PC-9 (cell line): ENCODE measurements at places on chromosomes 6 and 20. TPM values are rescaled to one million over a fixed set of nuclear protein-coding genes. Genes with fewer than 3 reads are reported as not detected.

The SCRT2 gene
- not detected in 2 replicates for total RNA-seq

DNA sequence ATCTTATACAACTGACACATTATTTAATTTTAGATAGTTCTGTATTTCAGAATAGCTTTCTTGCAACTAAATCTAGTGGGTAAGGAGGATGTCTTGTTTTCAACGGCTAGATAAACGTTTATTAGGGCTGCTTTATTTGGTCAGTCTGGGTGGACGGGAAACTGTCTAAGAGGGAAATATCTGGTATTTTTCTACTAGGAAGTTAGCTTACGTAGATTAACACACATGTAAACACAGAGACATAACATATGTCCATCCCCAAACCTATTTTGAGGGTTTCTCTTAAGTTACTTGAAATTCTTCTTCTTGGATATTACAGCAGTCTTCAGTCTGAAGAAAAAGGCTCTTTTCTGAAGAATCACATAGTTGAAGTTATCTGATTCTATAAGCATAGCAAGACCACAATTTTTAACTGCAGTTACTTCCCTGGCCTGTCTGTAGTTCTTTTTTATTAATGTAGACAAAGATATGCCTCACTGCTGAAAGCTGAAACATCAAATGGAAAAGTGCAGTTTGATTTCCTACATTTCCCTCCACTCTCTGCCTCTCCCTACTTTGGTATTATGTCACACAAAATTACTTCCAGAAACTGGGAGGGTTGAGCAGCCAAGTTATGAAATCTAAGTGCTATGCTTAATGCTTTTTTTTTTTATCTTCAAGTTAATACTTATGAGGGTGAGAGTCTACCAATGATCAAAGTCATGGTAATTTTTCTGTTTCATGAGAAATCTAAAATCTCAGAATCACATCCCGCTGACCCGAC lies 37.4 kb downstream of the PLAGL1 start:
- no peak for DNase-seq
- H3K4me3 ChIP-seq, result no peak overlapping the region
- no peak overlapping the region for H3K27ac ChIP-seq
- H3K4me1 ChIP-seq, result no peaks in the 10 kb centered on the region

DNA sequence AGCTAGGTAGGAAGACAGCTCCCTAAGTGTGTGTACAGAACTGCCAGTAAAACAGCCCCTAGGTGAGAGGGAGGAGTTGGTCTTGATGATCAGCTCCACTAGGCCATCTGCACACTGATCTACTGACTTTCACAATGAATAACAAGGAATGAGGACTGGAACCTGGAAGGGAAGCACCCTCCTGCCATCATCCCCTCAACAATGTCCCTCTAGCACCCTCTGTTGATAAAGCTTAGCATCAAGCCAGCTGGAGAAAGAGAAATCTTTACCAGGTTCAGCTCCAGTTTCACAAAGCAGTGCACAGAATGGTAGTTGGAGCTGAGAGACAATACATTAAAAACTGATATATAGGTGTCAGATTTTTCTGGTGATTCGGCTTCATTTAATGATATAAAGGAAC lies 57.2 kb upstream of the IRAK1BP1 start:
- no peak overlapping the region for H3K4me3 ChIP-seq
- H3K36me3 ChIP-seq, result no peaks in the 10 kb centered on the region
- no peaks in the 10 kb centered on the region for H3K27me3 ChIP-seq
- H3K27ac ChIP-seq, result no peak overlapping the region
- DNase-seq, result peak; percentile 22
- no peaks in the 10 kb centered on the region for H3K4me1 ChIP-seq

DNA sequence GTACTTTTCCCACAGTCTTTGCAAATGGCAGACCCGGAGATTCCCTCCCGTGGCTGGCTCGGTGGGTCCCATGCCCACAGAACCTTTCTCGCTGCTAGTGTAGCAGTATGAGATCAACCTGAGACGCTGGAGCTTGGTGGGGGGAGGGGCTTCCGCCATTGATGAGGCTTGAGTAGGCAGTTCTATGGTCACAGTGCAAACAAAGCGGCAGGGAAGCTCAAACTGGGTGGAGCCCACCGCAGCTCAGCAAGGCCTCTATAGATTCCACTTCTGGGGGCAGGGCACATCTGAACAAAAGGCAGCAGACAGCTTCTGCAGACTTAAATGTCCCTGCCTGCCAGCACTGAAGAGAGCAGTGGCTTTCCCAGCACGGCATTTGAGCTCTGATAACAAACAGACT lies 186.0 kb upstream of the KCNK16 start:
- no peaks in the 10 kb centered on the region for H3K36me3 ChIP-seq
- no peaks in the 10 kb centered on the region for H3K4me1 ChIP-seq
- H3K27ac ChIP-seq, result no peak overlapping the region
- H3K4me3 ChIP-seq, result no peak overlapping the region

DNA sequence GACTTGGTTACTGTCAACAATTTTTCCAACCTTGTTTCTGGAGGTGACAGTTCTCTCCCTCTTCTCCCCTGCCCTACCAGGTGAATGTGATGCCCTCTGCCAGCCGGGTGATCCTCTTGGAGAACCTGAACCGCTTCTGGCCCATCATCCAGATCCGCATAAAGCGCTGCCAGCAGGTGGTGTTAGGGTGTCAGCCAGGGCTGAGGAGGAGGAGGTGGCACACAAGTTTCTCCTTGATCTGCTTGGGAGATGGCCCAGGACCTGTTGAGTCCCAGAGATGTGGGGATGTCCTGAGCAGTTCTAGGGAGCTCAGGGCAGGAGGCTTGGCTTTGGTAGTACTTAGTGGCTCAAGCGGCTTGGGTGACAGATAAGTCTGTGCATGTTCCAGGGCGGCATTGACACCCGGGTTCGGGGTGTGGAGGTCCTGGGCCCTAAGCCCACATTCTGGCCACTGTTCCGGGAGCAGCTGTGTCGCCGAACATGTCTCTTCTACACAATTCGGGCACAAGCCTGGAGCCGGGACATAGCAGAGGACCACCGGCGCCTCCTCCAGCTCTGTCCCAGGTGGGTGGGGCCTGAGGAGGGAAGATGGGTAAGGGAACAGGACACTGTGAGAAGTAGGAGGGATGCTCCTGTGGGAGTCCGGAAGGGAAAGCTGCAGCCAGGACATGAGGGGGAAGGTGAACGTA lies 21.2 kb downstream of the CUL9 start:
- no peaks in the 10 kb centered on the region; the same call in 1 of the 2 replicates for H3K4me1 ChIP-seq
- no peak overlapping the region for H3K27ac ChIP-seq
- no peaks in the 10 kb centered on the region for H3K36me3 ChIP-seq
- no peaks in the 10 kb centered on the region for H3K27me3 ChIP-seq
- H3K4me3 ChIP-seq, result no peak overlapping the region

GRCh38 chr20:34249291-34249690 lies 8.1 kb downstream of the ASIP start:
- no peaks in the 10 kb centered on the region for H3K36me3 ChIP-seq
- peaks cover 5% of the 10 kb centered on the region; the same call in 1 of the 2 replicates for H3K4me1 ChIP-seq
- H3K4me3 ChIP-seq, result no peak overlapping the region
- no peak for DNase-seq

DNA sequence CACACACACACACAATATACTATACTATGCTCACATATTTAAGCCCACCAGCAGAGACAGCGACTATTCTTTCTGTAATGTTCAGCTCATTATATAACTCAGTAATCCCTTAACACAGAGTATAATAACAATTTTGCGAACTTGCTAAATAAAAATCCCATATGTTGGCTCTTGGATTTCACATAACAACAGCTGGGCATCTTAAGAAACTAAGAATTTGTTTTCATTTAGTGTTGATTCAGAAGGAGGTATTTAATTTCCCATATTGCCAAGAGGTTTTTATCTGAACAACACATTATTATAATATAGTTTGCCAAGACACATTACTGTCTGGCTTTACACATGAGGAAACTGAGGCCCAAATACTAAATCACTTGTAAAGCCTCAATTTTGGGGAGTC lies 7.4 kb downstream of the ECT2L start:
- H3K4me3 ChIP-seq, result no peak overlapping the region
- no peak overlapping the region for H3K27ac ChIP-seq
- H3K4me1 ChIP-seq, result no peaks in the 10 kb centered on the region
- H3K36me3 ChIP-seq, result no peaks in the 10 kb centered on the region
- DNase-seq, result no peak

DNA sequence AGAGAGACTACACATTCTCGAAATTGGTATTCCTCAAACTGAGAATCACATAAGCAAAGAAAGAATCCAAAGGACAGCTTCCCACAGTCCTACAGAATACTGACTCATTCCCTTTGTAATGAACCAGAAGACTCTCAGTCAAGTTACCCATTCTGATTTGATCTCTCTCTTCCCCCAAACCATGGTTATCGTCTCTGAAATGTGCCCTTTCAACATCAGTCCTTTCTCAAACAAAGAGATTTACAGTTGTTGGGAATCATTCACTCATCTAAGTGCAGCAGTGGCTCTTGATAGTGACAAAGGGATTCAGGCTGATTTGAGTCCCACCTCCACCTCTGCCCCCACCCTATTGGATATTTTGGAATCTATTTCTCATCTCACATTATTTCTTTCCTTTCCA lies 15.0 kb upstream of the RSPO3 start:
- DNase-seq, result no peak
- no peaks in the 10 kb centered on the region for H3K27me3 ChIP-seq
- H3K4me3 ChIP-seq, result no peak overlapping the region
- no peaks in the 10 kb centered on the region for H3K36me3 ChIP-seq

The CLPSL1 gene
- total RNA-seq, result not detected in 2 replicates
